ENCODE measurements at places on chromosomes 12 and 14.

- DNase-seq, result no peak
Measured at GRCh38 chr12:2386566-2386965, 333.8 kb downstream of the CACNA1C start.

DNA sequence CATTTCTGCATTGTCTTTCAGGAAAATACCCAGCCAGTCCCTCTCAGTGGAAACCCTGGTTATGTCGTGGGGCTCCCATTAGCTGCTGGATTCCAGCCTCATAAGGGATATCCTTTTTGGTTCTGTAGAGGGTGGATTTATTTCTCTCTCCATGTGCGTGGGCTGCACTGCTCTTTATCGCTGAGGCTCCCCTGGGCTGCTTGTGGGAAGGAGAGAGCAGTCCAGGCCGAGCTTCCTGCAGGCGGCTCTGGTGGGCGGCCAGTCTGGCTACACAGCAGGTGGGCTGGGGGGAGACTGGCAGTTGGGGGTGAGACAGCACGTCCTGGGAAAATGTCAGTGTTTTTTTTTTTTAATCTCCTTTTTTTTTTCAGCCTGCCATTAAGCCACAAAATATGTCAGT lies 27.6 kb downstream of the TCTN1 start:
- DNase-seq, result no peak

GRCh38 chr14:65356327-65356836 lies 56.1 kb upstream of the FUT8 start:
- no peak for DNase-seq

DNA sequence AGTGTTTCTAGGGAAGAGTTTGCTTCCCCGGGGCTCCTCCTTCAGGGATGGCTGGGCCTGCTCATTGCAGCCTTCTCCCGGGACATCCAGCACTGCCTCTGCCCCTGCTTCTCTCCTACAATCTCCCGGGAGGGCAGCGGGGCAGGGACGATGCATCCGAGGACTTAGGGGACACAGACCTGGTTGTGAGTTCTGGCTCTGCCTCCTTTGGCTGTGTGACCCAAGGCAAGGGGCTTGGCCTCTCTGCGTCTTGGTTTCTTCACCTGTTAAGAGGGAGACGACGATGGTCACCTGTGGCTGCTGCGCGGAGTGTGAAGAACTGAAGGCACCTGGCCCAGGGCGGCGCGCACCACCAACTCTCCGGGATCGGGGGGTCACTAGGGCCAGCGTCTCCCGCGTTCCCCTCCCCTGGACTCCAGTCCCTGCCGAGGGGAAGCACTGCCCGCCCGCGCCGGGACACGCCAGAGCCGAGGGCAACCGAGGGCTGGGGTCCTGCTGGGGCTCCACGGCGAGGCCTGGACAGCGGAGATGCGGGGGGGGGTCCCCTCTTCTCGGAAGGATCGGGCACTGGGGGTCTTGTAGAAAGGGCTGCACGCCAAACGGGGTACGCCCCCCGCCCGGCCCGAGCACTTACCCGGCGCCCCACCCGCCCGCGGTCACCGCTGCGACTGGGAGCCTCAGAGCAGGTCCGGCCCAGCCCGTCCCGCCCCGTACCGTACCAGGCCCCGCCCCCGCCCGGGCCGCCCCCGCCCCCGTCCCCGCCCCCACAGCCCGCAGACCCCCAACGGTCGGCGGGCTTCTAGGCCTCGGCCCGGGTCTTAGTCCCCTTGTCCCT lies at the start of gene HVCN1:
HVCN1 (minus strand) TSS at position 670 of the 835 bp plus-strand sequence. CDS start 5,870 bp downstream, outside the sequence.
- DNase-seq, result peak; percentile 25

- DNase-seq, result no peak
Measured at GRCh38 chr12:117331691-117332090, 29.7 kb downstream of the NOS1 start.

GRCh38 chr14:102321456-102322422 lies 2.2 kb downstream of the ZNF839 start:
- DNase-seq, result no peak

- DNase-seq, result peak; percentile 20
Measured at GRCh38 chr12:96237465-96238077, 43.4 kb downstream of the ELK3 start.

- DNase-seq, result peak; percentile 37
Measured at GRCh38 chr12:52372216-52373154, 5.2 kb upstream of the KRT85 start.

DNA sequence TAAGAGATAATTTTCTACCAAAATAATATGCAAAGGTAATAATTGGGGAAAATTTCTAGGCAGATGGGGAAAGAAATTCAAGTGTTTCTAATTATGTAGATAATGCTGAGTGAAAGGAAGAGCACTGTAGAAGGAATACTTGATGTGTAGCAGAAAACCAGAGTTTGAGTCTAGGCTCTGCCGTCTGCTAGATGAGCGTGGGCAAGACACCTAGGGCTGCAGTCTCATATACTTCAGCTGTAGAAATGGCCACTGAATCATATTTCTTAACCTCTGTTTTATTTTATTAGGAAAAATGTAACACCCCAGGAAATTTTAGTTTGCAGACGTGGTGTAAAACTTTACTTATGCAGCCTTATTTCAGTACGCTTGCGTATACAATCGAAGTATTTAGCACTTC lies 59.8 kb upstream of the SLC38A2 start:
- no peak for DNase-seq

DNA sequence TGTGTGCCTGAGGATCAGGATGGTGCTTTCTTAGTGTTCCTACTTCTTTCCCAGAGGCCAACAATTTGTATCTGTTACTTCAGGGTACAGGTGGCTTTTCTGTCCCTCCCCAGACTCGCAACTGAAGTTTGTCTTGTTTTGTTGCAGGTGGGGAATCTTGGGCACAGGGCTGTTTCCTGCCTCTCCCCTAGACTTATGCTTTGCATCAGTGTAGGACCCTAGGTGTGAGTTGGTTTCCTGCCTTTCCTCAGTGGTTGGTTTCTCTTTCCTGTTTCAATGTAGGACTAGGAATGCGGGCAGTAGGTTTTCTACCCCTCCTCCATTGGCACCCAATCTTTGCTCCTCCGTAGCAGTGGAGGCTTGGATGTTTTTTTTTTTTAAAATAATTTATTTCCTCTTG lies 87.0 kb downstream of the TRMT5 start:
- DNase-seq, result no peak

- DNase-seq, result no peak
Measured at GRCh38 chr12:62847709-62848108, 87.2 kb downstream of the PPM1H start.

- DNase-seq, result no peak
Measured at GRCh38 chr14:89650077-89650978, 233.3 kb upstream of the FOXN3 start.

GRCh38 chr14:21069388-21070082 lies 569 bp upstream of the ARHGEF40 start:
- DNase-seq, result no peak

GRCh38 chr14:81068176-81068782 lies 112.9 kb downstream of the TSHR start:
- no peak for DNase-seq

- no peak for DNase-seq
Measured at GRCh38 chr12:45273717-45274271, 57.9 kb downstream of the ANO6 start.

GRCh38 chr12:108193917-108194316 lies 64.8 kb downstream of the WSCD2 start:
- DNase-seq, result peak; percentile 1

DNA sequence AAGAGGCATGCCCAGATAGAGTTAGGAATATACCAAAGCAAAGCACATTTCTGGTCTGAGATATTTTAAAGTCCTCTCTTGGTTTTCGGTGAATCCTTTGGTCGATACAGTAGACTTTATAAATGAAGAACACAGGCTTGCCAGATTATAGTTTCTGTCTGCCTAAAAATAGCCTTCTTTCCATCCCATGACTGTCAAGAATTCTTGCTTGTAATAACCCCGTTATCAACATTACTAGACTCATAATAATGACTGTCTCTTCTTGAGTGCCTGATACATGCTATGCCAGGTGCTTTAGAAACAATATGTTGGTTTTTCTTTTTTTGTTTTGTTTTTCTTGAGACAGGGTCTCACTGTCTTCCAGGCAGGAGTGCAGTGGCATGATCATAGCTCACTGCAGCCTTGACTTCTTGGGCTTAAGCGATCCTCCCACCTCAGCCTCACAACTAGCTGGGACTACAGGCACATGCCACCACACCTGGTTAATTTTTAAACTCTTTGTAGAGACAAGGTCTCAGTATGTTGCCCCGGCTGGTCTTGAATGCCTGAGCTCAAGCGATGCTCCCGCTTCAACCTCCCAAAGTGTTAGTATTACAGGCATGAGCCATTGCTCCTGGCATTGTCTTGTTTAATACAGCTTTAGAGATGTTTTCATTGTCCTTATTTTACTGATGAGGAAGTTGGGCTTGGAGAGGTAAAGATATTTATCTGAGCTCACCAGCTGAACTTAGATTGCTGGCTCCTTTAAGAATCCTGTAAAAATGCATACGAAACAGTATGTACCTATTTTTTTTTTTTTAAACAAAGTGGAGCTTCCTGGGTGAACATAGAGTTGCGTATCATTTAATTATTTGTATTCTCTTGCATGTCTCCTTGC lies 30.4 kb downstream of the CHST11 start:
- no peak for DNase-seq

DNA sequence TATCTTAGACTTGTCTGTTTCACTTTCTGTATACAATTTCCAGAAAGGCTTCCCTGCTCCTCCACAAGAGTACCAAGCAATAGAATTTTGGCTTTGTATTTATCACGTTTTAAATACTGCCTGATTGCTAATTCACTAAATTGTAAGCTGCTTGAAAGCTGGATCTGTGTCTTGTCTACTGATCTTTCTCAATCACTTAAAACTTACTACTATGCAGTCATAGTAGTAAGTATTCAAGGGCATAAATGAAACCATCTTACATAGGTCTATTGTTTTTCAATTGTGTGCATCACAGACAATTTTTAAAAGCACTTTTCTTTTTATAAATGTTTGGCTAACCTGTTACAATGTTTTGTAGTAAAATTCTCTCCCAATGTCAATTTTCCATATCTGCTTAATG lies 1.2 kb upstream of the GLIPR1L2 start:
- no peak for DNase-seq

GRCh38 chr14:30389877-30390385 lies 169.0 kb upstream of the G2E3 start:
- no peak for DNase-seq

DNA sequence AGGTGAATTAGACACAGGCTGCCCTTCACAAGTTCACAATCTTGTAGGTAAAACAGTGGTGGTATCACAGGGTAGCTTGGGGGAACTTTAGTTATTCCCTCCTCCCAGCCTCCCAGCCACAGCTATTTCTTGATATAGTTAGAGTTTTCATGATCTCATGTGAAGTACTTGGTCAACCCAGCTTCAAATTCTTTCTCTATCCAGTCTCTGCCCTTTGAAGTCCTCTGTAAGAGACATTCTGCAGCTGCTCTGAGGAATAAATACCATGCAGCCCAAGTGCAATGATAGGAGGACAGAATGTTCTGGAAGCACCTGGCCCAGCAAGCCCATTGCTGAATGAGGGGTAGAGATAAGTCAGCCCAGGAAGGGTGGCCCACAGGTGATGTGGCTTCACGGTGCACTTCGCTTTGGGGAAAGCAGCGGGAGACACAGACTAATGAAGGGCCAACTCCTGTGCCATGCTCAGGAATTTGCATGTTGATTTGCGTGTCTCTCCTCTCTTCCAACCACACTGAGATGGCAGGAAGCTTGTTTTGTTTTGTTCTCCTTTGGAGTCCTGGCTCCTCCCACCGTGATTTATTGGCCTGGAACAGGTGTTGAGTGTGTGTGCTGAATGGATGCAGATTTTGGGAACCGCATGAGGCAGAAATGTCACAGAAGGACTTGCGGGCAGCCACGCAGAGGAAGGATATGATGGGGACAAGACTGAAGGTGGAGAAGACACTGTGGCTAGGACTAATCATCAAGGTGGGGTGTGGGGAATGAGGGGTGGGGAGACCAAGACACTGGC lies 8.0 kb upstream of the TXNRD1 start:
- DNase-seq, result no peak

DNA sequence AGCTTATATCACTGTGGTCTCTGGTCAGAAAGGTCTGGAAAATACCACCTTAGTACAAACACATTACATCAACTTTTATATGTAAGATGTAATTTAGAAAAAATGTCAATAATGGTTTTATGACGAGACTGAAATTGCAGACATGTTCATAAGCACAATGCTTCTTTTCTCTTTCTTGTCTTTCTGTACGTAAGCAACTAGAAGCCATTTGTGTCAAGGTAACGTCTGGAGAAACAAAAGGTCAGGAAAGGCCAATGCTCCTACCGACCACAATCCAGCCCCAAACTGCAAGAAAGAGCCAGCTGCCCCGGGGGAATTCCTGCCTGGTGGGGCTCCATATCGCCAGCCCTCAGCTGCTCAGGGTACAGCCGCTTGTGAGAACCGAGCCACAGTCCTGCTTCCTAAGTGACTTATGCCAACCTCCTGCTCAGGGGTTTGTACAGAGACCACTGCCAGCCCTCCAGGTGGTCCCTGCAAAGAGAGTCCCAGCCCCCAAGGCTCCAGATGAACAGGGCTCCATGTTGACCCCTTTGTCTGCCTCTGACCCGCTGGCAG lies 6.3 kb downstream of the ZNF839 start:
- DNase-seq, result no peak

DNA sequence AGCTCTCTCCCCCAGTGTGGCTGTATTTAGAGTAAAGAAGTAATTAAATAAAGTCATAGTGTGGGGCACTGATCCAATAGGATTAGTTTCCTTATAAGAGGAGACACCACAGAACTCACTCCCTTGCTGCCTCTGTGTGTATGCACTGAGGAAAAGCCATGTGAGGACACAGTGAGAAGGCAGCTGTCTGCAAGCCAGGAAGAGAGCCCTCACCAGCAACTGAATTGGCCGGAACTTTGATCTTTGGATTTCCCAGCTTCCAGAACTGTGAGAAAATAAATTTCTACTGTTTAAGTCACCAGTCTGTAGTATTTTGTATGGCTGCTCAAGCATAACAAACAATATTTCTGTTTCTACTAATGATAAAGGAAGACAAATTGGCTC lies 368.7 kb upstream of the PRICKLE1 start:
- no peak for DNase-seq

GRCh38 chr12:98275131-98275475 lies 240.3 kb upstream of the TMPO start:
- no peak for DNase-seq

Measured in activated T-cell treated with anti-CD3 and anti-CD28 coated beads for 1 hour (primary cell).